ENCODE measurements at places on chromosomes 1 and 21. TPM values are rescaled to one million over a fixed set of nuclear protein-coding genes. Genes with fewer than 3 reads are reported as not detected.

The NTMT2 gene
- total RNA-seq, result not detected

The SIK1 gene
- 69.4 TPM for total RNA-seq

The LRRC3 gene
- total RNA-seq, result 4.7 TPM

The C1orf94 gene
- not detected for total RNA-seq

The TSSK3 gene
- 2.5 TPM for total RNA-seq

DNA sequence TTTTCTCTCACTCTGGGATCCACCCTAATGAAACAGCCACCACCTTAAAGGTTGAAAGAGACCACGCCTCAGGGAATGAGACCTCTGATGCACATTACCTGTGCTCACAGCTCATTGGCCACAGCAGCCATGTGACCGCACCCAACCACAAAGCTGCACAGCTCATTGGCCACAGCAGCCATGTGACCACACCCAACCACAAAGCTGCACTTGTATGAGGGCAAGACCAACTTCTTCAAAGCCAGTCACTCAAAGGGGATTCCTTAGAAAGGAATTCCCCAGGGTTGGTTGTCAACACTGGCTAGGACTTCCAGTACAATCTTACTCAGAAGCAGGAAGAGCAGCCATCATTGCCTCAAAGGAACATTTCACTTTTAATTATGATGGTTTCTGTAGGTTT lies 43.6 kb upstream of the PDE9A start:
- no peak overlapping the region for H3K4me3 ChIP-seq
- peaks cover 32% of the 10 kb centered on the region for H3K4me1 ChIP-seq
- no peak overlapping the region for H3K27ac ChIP-seq
- H3K27me3 ChIP-seq, result no peaks in the 10 kb centered on the region

DNA sequence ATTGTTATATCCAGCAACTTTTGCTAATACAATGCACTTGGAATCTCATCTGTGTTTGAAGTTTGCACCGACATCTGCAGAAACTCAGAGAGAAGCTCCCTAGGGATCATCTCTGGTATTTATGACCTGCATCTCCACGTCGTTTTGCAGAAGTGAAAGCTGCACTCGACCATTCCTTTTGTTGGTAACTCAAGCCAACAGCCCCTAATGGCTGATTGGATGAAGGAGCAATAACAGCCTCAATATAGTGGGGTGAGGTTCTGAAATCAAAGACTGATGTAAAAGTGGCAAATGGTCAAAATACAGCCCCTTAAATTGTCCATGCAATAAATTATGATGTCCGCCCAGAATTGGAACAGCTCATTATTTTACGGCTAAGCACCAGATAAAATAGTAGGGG lies 344.2 kb upstream of the KAZN start:
- H3K27ac ChIP-seq, result no peak overlapping the region
- H3K4me1 ChIP-seq, result no peaks in the 10 kb centered on the region
- DNase-seq, result no peak
- H3K27me3 ChIP-seq, result no peaks in the 10 kb centered on the region
- H3K36me3 ChIP-seq, result no peaks in the 10 kb centered on the region

GRCh38 chr1:96918406-96918805 lies 196.8 kb downstream of the PTBP2 start:
- no peaks in the 10 kb centered on the region for H3K36me3 ChIP-seq
- H3K4me1 ChIP-seq, result no peaks in the 10 kb centered on the region
- DNase-seq, result no peak
- no peak overlapping the region for H3K27ac ChIP-seq

GRCh38 chr1:10510520-10511493 lies 36.1 kb downstream of the PEX14 start:
- no peak for DNase-seq
- no peaks in the 10 kb centered on the region for H3K27me3 ChIP-seq
- H3K36me3 ChIP-seq, result no peaks in the 10 kb centered on the region
- H3K27ac ChIP-seq, result peak overlapping the region; percentile 25

DNA sequence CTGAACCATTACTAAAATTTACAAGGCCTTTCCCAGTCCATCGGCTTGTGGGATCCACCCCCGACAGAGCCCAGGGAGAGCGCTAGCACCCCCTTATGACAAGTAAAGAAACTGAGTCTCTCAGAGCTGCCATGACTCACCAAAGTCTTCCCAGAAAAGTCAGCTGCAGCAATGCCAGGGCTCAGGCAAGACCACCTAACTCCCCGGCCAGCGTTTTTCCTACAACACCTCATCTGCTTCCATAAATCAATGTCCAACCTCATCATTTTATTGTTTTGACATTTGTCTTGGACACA lies 15.0 kb downstream of the DHCR24 start:
- no peak overlapping the region for H3K27ac ChIP-seq
- H3K36me3 ChIP-seq, result no peaks in the 10 kb centered on the region
- H3K4me1 ChIP-seq, result peaks cover 37% of the 10 kb centered on the region
- no peak for DNase-seq

GRCh38 chr1:113557187-113557586 lies 166.9 kb downstream of the MAGI3 start:
- DNase-seq, result no peak
- H3K36me3 ChIP-seq, result no peaks in the 10 kb centered on the region
- no peak overlapping the region for H3K4me3 ChIP-seq
- no peaks in the 10 kb centered on the region for H3K27me3 ChIP-seq
- no peaks in the 10 kb centered on the region for H3K4me1 ChIP-seq

DNA sequence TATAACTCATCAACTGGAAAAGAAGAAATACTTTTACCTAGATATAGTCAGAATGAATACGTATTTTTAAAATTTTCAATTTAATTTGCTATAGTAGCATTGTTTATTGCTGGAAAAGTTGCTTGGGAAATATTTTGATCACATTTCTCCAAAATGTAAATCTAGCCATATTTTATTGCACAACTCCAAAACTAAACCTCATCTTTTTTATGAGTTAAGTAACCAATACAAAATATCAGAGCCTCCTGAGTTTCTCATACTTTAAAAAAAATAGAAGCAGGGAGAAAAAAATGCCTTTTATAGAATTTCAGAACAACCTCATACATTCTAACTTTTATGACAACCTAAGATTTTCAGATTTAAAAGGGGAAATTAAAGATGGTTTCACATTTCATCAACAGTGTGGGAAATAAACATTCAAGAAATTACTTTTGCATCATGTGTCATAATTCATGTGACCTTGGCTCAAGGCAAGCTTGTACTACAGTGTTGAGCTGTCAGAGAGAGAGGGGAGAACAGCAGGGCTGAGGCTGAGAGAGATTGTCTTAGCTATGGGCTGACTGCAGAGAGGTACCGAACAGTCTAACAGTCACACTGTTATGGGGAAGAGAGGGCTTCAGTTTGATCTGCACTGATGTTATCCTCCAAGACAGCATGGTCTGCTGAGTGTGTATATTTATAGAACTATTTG lies 519.0 kb downstream of the LTN1 start:
- no peak overlapping the region for H3K4me3 ChIP-seq
- H3K27me3 ChIP-seq, result no peaks in the 10 kb centered on the region
- H3K36me3 ChIP-seq, result no peaks in the 10 kb centered on the region

GRCh38 chr1:50717327-50717726 lies 242.7 kb downstream of the FAF1 start:
- peaks cover 7% of the 10 kb centered on the region for H3K4me1 ChIP-seq
- no peaks in the 10 kb centered on the region for H3K27me3 ChIP-seq
- no peak overlapping the region for H3K27ac ChIP-seq
- H3K36me3 ChIP-seq, result no peaks in the 10 kb centered on the region

- no peak overlapping the region for H3K4me3 ChIP-seq
- no peaks in the 10 kb centered on the region for H3K4me1 ChIP-seq
- no peak for DNase-seq
- no peaks in the 10 kb centered on the region for H3K27me3 ChIP-seq
- no peak overlapping the region for H3K27ac ChIP-seq
- no peaks in the 10 kb centered on the region for H3K36me3 ChIP-seq
Measured at GRCh38 chr1:107363154-107363553, 222.3 kb downstream of the NTNG1 start.

DNA sequence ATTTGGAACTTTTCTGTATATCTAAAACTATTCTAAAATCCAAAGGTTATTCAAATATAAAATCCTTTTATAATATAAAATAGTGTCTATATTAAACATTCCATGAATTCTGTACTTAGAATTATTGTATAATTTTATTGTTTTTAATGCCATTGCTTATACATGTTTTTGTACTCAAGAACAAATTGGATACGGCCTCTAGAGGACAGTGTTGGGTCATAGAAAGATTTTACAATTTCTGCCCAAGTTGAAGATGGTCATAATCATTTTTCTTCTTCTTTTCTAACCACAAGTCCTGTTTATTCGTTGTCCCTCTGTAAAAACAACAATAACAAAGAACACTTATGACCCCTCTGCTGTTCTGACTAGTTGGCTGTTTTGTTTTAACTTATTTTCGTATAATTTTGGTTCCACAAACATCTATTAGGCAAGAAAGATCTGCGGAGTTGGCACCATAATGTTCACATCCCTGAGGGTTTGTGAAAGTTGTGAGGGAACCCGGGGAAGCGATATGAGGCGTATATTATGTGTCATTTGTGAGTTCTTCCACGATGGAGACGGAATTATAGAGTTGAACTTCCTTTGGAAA lies 75.7 kb upstream of the KIF26B start:
- no peaks in the 10 kb centered on the region for H3K4me1 ChIP-seq
- H3K27ac ChIP-seq, result no peak overlapping the region
- peak; percentile 19 for DNase-seq
- no peaks in the 10 kb centered on the region for H3K27me3 ChIP-seq
- no peak overlapping the region for H3K4me3 ChIP-seq

- no peak overlapping the region for H3K4me3 ChIP-seq
- H3K27me3 ChIP-seq, result no peaks in the 10 kb centered on the region
- H3K36me3 ChIP-seq, result no peaks in the 10 kb centered on the region
- no peak overlapping the region for H3K27ac ChIP-seq
- no peak for DNase-seq
Measured at GRCh38 chr1:53495633-53496345, 36.6 kb downstream of the DMRTB1 start.

GRCh38 chr1:17212009-17212408 lies 7.1 kb downstream of the PADI1 start:
- no peaks in the 10 kb centered on the region for H3K4me1 ChIP-seq
- no peaks in the 10 kb centered on the region for H3K36me3 ChIP-seq
- no peak overlapping the region for H3K27ac ChIP-seq
- no peak overlapping the region for H3K4me3 ChIP-seq

GRCh38 chr21:14844001-14844400 lies 220.8 kb downstream of the NRIP1 start:
- no peak for DNase-seq
- H3K4me1 ChIP-seq, result no peaks in the 10 kb centered on the region
- H3K4me3 ChIP-seq, result no peak overlapping the region
- H3K27me3 ChIP-seq, result no peaks in the 10 kb centered on the region
- no peaks in the 10 kb centered on the region for H3K36me3 ChIP-seq

GRCh38 chr1:907611-908451 lies 15.9 kb upstream of the SAMD11 start:
- no peaks in the 10 kb centered on the region for H3K27me3 ChIP-seq
- no peaks in the 10 kb centered on the region for H3K4me1 ChIP-seq
- DNase-seq, result peak; percentile 7
- no peak overlapping the region for H3K4me3 ChIP-seq
- no peak overlapping the region for H3K27ac ChIP-seq

GRCh38 chr1:55375617-55376258 lies 160.6 kb upstream of the USP24 start:
- no peak for DNase-seq
- H3K4me1 ChIP-seq, result no peaks in the 10 kb centered on the region
- no peaks in the 10 kb centered on the region for H3K36me3 ChIP-seq
- no peaks in the 10 kb centered on the region for H3K27me3 ChIP-seq
- H3K4me3 ChIP-seq, result no peak overlapping the region

DNA sequence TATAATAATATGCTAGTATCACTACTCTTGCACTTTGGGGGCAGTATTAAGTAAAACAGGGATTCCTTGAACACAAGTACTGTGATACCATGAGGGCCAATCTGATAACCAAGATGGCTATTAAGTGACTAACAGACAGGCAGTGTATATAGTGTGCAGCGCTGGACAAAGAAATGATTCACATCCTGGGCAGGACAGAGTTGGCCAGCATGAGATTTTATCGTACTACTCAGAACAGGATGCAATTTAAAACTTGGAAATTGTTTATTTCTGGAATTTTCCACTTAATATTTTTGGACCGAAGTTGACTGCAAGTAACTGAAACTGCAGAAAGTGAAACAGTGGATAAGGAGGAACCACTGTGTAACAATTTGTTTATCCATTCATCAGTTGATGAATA lies 74.6 kb downstream of the DNTTIP2 start:
- H3K36me3 ChIP-seq, result no peaks in the 10 kb centered on the region
- no peaks in the 10 kb centered on the region for H3K27me3 ChIP-seq
- H3K4me1 ChIP-seq, result no peaks in the 10 kb centered on the region
- DNase-seq, result no peak
- H3K27ac ChIP-seq, result no peak overlapping the region

Data from Caco-2 (cell line).